CD4-positive, alpha-beta T cell treated with Interleukin-1 beta for 1 hour (primary cell): ENCODE measurements at places on chromosomes 13 and 19.

- DNase-seq, result no peak
Measured at GRCh38 chr13:73517766-73518165, 459.0 kb downstream of the KLF5 start.

GRCh38 chr13:73933795-73934194, 200.4 kb downstream of the KLF12 start:
- DNase-seq, result no peak

DNA sequence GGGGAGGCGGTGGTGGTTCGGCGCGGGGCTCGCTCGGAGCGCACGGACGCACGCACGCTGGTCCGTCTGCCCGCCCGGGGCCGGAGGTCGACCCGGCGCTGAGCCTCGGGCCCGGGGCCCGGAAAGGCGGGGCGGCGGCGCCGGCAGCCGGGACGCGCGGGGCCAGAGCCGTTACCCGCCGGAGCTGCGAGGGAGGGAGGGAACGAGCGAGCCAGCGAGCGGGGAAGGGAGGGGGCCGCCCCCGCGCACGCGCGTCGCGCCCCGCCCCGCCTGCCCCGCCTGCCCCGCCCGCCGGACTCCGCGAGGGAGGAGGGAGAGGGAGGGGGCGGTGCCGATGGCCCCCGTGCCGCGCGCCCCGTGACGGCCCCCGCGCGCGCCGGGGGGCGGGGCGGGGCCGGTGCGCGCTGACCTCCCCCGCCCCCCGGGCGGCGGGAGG, 15.0 kb downstream of the CIC start:
- peak; percentile 91 for DNase-seq

DNA sequence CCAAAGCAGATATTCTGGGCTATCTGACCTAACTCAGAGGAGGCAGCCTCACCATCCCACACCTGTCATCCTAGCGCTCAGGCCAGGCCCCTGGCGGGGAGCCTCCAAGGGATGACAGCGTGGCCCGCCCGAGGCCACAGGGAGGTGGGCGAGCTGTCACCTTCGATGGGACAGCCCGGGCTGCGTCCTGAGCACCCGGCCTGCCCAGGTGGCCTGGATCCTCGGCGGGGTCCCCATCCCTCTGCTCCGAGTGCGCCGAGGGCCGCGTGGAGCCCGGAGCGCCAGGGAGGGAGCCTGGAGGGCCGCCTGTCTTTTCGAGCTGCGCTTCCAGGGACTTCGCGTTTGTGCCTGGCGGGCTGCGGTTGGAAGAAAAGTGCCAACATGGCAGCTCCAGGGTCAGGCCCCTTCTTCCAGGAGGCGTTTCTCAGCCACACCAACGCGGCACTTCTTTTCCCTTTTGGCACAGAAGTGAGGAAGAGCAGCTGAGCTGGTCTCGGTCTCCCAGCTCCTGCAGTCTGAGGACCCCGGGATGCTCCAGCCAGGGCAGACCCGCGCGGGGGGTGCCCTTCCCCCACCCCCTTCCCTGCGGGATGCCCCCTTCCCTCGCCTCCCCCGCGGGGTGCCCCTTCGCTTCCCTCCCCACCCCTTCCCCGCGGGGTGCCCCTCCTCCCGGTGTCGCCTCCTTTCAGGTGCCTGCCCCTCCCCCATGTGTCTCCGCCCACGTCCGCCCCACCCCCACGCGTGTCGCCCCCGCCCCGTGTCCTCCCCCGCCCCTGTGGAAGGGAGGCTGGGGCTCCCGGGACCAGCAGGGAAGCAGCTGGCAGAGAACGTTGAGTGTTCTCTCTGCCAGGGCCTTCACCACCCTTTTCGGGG, 42.3 kb downstream of the GJA3 start:
- no peak for DNase-seq

DNA sequence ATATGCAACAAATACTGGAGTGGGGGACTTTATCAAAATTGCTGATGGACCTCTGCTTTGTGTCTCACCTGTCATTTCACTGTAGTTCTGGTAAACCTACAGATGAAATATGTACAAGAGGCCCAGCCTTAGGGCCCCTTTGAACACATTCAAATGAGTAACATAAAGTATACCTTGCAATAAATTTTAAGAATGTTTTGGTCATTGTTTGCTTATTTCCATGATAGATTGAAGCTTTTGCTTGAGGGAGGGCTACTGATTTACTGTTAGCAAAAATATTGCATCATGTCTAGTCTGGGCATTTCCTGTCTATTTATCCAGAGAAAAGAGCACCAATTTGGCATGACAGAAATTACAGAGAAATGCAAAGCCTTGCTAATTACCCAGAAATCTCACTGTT, 705.5 kb upstream of the PCDH9 start:
- no peak for DNase-seq
